Daoy (cell line): ENCODE measurements at places on chromosomes 12 and 14. TPM values are rescaled to one million over a fixed set of nuclear protein-coding genes. Genes with fewer than 3 reads are reported as not detected.
A peak's percentile ranks its signal among the peaks of the same experiment; 100 is the strongest.

Gene RERGL
- not detected in 2 replicates for total RNA-seq

Gene CD4
- total RNA-seq = not detected in 2 replicates

Gene DIO3
- not detected in 2 replicates for total RNA-seq

Gene PLA2G1B
- total RNA-seq = not detected in 2 replicates

Gene B4GALNT3
- total RNA-seq = 0.40 and 1.1 TPM in 2 replicates

Gene TOMM20L
- total RNA-seq = not detected in 2 replicates

Gene SERPINA10
- total RNA-seq = not detected in 2 replicates

Gene OTX2
- 2.5 and 4.5 TPM in 2 replicates for total RNA-seq

Gene RGS6
- not detected in 2 replicates for total RNA-seq

Gene EIF2B1
- 160 and 315 TPM in 2 replicates for total RNA-seq

Gene NFATC4
- total RNA-seq = 14.5 and 28.8 TPM in 2 replicates

Gene ASB2
- total RNA-seq = 1.8 and 3.0 TPM in 2 replicates

Gene FAM90A1
- 0.17 TPM in 1 of 2 replicates, not detected in the other for total RNA-seq

Gene GPRC5D
- total RNA-seq = not detected in 2 replicates

DNA sequence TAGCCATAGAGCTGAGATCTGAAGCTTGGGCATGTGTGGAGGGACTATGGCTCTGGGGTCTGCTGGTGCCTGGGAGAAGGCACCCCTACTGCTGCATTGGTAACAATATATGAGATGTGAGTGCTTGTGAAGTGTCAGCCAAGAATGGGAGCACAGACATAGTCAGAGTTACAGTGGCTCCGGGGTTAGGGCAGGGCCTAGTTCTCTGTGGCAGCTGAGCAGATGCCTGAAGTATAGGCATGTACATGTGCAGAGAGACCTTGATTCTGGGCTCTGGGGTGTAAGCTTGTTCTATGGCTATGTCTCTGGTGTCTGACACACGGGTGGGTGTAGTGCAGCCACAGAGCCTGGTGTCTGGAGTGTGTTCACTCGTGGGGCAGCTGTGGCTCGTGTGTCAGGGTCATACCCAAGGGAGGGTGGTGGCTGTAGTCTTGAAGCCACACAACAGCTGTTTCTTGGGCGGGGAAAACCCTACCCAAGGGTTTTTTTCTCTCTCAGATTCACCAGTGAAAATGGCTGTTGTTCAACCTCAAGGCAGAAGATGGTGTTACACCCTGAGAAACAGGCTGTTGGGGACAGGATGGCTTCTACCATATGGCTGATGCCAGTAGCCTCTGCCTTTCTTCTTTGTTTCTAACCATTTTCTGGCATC is 11.9 kb upstream of the TCL1A start:
- DNase-seq = no peak

- DNase-seq = no peak
Observed at GRCh38 chr12:5232826-5233500, 189.3 kb downstream of the KCNA5 start.

GRCh38 chr14:101183376-101184103 is 280.0 kb upstream of the RTL1 start:
- DNase-seq = peak; percentile 26

DNA sequence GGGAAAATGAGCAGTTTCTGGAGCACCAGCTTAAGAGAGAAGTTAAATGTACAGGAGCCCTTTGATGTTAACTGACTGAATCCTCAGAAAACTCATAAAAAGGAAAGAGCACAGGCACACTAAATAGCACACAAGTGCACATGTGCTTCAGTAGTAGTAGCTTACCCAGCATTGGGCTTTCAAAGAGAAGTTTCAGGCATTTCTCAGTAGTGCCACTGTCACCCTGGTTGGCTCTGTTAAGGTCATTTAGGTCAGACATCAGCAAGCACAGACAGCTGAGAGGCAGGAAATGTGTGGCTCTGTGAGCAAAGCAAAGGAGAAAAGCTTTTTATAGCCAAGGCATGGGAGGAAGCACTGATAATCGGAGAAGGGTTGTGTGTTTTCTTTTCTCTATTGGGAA is 96.3 kb upstream of the HIF1A start:
- DNase-seq = no peak

DNA sequence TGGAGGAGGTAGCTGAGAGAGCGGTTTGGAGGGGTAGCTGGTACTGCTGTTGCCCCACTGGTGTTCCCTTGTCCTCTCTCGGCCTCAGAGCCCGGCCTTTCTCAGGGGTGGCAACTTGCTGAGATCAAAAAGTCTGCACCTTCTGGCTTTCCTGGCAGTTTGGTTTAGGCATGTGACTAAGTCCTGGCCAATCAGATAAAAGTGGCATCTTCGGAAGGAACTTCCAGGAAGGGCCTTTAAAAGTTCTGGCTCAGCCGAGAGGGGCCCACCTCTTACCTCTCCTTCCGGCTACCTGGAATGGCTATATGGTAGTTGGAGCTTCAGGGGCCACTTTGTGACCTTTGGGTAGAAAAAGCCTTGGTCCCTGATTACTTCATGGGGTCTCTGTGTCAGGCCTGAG is 152.6 kb downstream of the GLT1D1 start:
- DNase-seq = no peak

DNA sequence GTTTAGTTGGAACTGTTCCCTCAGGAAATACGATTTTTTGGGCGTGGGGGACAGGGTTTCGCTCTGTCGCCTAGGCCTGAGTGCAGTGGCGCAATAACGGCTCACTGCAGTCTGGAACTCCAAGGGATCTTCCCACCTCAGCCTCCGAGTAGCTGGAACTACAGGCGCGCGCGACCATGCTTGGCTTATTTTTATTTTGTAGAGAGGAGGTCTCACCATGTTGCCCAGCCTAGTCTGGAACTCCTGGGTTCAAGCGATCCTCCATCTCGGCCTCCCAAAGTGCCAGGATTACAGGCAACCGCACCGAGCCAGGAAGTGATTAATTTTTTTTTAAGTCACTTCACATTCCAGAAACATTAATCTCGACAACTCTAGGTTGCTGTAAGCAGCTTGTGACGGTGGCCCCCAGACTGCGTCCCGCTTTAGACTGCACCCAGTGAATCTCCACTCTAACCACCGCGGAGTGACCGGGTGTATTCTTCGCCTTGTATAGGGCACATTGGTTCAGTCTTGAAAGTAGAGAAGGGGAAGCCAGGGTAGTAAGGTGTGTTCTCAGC is 830 bp upstream of the MIS18BP1 start:
- no peak for DNase-seq

DNA sequence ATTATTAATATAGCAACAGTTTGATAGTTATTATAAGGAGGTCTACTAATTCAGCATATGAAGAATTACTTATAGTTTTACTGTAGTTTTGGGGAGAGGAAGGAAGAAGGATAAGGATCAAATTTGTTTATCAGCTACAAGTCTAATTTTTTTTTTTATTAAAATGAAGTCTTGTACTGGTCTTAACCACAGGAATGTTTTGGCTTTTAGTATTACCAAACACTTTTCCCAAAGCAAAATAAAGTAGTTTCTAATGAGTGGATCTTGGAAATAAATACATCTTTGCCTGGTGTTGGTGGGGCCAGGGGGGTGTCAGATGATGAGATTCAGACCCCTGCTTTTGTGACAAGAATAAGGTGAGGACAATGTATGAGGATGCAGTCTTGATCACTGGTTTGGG is 57.2 kb upstream of the ZDHHC17 start:
- no peak for DNase-seq

DNA sequence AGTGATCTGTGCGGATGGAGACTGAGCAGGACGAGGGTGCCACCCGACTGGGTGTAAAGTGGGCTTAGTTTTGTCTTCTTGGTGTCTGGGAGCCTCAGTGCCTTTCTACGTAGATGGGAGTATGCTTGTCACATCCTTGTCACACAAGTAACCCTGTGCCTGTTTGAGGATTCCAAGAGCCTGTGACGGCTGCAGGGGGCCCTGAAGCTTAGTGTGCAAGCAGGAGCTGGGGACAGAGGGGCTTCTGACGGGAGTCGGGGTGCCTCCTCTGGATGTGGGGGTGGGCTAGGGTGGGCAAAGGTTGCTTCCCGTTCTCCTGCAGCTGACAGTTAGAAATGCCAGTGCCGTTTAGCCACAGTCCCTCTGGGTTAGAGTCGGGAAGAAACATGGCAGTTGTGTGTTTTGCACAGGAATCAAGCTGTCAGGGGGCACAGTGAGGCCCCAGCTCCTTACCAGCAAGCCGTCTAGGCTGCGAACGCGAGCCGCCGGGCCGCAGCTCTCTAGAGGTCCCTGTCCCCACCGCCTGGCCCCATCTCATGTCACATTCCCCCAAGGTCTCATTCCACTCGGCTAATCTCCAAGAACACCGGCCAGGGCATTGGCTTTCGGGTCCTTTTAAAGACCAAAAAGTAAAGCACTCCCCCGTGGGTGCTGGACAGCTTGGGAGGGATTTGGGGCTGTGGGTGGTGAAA is 7.0 kb downstream of the RTL1 start:
- DNase-seq = peak; percentile 0

GRCh38 chr12:43105426-43105981 is 446.5 kb downstream of the ADAMTS20 start:
- DNase-seq = no peak

DNA sequence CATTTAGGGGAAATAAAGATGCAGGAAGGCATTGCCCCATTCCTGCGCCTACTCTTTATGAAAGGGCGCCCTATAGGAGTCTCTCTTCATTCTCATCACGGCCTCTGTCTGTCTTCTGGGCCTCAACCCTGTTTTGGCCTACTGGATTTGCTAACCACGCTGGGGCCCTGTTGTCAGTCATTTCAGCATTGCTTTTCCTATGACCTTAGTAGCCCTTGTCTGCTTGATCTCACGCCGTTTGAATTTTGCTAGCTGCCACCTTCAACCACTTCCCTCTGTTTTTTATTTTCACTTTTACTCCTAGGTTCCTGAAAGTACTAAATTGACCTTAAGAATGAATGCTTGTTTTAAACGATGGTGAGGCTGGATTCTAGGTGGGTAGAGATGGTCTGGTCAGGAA is 139.0 kb downstream of the SYNE2 start:
- no peak for DNase-seq

GRCh38 chr12:32541754-32542374 is 137.2 kb upstream of the DNM1L start:
- DNase-seq = no peak

GRCh38 chr14:75812622-75813021 is 151.6 kb downstream of the TTLL5 start:
- no peak for DNase-seq

GRCh38 chr14:101783260-101784016 is 21.9 kb downstream of the PPP2R5C start:
- DNase-seq = no peak

- no peak for DNase-seq
Observed at GRCh38 chr12:19431407-19432308, 7.6 kb upstream of the AEBP2 start.

DNA sequence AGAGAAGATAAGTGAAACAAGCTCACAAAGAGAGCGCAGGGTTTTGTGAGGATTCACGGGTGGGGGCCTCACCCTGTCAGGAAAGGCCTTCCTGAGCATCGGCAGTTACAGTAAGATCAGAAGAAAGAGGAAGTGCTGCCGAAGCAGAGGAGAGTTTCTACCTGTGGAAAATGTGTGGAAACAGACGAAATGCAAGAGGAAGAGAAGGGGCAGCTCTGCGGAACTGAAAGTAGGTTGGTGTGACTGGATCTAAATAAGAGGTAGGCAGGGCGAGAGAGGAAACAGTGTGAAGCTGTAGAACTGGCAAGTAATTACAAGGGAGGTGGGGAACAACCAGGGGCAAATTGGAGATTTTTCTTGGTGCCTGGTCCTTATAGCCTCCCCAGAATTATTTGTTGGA is 2.6 kb downstream of the GPR68 start:
- no peak for DNase-seq

GRCh38 chr12:88338486-88338885 is 196.4 kb downstream of the TMTC3 start:
- DNase-seq = no peak

DNA sequence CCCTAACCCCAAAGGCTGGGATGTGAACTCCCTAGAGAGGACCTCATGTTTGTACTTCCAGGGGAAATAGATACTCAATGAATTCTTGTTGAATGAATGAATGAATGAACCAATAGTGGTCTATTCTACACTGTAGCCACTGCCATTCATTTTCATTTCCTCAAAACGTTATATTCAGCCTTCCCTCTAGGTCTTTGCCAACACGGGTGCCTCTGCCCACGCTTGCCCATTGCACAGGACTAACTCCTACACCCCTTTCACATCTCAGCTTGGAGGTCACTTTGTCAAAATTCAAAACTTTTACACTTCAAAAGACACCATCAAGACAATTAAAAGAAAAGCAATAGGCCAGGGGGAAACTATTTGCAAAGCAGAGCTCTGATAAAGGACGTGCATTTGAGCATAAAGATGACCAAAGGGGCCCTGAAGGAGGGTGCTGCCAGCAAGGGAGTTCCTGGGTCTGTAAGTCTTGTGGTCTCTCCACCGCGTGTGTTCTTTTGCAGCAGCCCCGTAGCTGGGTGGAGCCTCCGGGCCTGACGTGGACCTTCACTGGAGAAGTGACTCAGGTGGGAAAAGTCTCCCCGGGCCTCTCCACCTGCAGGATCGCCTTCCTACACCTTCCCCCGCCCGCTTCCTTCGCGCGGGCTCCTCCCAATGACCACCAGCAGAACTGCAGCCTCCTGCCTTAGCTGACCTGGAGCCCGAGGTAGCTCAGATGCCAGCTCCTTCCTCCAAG is 31.5 kb downstream of the TMEM63C start:
- DNase-seq = peak; percentile 64

DNA sequence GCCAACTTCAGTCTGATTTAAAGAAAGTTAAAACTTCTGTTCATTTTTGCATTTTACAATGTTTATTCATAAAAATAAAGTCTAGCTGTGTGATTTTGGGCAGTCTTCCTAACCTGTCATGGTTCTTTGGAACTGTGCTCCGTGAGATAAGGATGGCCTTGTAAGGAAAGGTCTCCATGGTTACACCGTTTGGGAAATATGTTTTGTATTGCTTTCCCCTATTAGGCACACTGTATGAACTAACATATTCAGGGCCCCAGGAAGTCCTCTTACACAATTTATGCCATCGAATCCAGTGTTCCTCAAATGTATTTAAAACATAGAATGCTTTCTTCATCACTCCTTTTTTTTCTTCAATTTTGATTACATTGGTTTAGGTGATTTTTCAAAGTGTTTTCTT is 54.5 kb downstream of the APAF1 start:
- no peak for DNase-seq

DNA sequence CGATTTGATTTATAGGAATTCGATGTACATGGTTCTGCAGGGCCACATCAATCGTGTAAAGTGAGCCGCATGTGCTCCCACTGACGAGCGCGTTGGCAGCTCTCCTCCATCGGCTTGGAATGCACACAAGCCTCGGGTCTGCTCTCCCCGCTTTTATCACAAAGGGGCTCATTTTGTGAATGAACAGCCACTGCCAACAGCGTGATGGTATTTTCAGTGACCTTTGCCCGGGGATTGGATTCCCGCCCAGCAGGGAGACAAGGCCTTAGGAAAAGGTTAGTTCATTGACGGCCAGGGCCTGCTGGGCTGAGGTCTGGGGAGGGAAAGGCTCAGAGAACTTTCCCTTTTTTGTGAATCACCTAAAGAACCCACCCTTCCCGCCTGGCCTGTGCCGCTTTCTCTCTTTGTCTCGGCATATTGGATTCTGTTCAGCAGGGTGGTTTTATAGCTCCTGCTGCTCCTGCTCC is 232.1 kb downstream of the MSRB3 start:
- DNase-seq = no peak

DNA sequence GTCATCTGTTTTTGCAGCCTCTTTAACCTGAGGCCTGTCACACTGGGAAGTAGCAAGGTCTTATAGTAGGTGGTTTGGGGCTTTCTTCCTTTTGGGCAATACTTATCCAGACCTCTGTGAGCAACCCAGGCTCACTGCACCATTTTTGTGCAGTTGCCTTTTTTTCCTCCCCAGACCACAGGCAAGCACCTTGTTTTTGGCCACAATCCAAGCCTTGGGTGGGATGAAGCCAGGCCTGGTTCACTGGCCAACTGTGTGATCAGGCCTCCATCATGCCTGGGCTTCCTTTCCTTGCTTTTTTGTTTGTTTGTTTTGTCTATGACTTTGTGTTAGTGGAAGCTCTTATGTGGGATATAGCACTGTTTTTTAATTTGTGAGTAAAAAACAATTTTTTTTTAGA is 71.7 kb downstream of the DNAH10 start:
- DNase-seq = peak; percentile 21
